ENCODE measurements at places on chromosomes 1 and 21. TPM values are rescaled to one million over a fixed set of nuclear protein-coding genes. Genes with fewer than 3 reads are reported as not detected.

Gene KIF14
- 3.0 TPM for total RNA-seq

Gene FCRL6
- 0.82 TPM for total RNA-seq

Gene PRDM16
- total RNA-seq, result 2.4 TPM

Gene CRNN
- not detected for total RNA-seq

Gene TNFSF4
- total RNA-seq, result 2.1 TPM

Gene PSRC1
- total RNA-seq, result 9.0 TPM

Gene ACAP3
- total RNA-seq, result 76.9 TPM

Gene UBE2U
- not detected for total RNA-seq

Gene CD53
- 28.2 TPM for total RNA-seq

Gene TCHHL1
- not detected for total RNA-seq

Gene RNU1-2
- total RNA-seq, result 2,195 TPM

Gene S100A1
- total RNA-seq, result 5.6 TPM

Gene EFNA1
- 46.3 TPM for total RNA-seq

Gene HS2ST1
- total RNA-seq, result 21.7 TPM

Gene MPZ
- total RNA-seq, result 3.2 TPM

Gene ARHGEF2
- 90.5 TPM for total RNA-seq

Gene STIL
- total RNA-seq, result 9.6 TPM

Gene PHLDA3
- 106 TPM for total RNA-seq

Gene SIM2
- not detected for total RNA-seq

Gene OR2G6
- not detected for total RNA-seq

Gene C1orf167
- not detected for total RNA-seq

Gene RNF115
- total RNA-seq, result 13.6 TPM

Gene GCSAML
- total RNA-seq, result 1.3 TPM

Gene NOS1AP
- 17.4 TPM for total RNA-seq

Gene MPL
- total RNA-seq, result not detected

Gene GIPC2
- 27.9 TPM for total RNA-seq

Gene CLSTN1
- 224 TPM for total RNA-seq

Gene GJA8
- total RNA-seq, result not detected

Gene TEX38
- total RNA-seq, result not detected

Gene PRKAA2
- 2.4 TPM for total RNA-seq

Gene FABP3
- 7.8 TPM for total RNA-seq

All from mucosa of descending colon (tissue), 3 donors.